ENCODE measurements at places on chromosomes 2 and 18.
A peak's percentile ranks its signal among the peaks of the same experiment; 100 is the strongest.

DNA sequence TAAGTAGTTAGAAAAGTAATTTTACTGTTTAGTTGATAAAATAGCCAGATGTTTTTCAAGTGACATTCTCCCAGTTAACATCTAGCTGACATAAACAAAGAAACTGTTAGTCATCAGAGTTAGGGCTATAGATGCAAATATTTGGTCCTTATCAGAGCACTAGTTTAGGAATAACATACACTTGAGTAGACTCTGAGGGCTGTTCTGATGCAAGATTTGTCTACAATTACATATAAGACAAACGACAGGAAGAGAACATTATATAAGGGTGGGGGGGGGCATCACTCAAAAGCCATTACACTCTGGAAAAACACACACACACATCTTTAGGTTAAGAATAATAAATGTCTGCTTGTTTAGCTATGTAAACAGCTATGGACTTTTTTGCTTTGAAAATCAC is 554.4 kb upstream of the LRRTM1 start:
- DNase-seq: no peak

- DNase-seq: peak; percentile 54
These were observed 1.9 kb downstream of the ADCYAP1 start for GRCh38 chr18:906416-907114.

- no peak for DNase-seq
These were observed 173.1 kb downstream of the ICOS start for GRCh38 chr2:204109681-204110080.

GRCh38 chr2:85238607-85239006 is 89.2 kb downstream of the TGOLN2 start:
- no peak for DNase-seq

DNA sequence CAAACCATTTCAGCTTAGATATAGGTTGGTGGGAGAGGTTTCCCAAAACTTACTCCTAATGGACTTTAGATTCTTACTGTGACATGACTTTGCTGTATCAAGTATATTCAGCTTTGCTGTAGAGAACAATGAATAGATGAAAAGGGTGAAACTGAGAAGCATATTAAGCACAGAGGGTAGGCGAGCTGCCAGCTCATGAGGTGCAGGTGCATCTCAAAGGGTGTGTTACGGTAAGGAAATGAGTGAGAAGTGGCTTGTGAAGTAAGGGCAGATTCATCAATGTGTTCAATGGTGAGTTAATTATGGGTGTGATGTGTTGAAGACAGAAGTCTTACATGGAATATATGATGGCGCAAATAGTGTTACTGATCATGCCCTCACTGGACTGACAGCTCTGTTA is 49.3 kb downstream of the CD8B2 start:
- no peak for DNase-seq

- no peak for DNase-seq
These were observed 214.8 kb downstream of the ZNF521 start for GRCh38 chr18:25137197-25137472.

GRCh38 chr2:231780123-231780908 is 766 bp downstream of the PDE6D start:
- no peak for DNase-seq

DNA sequence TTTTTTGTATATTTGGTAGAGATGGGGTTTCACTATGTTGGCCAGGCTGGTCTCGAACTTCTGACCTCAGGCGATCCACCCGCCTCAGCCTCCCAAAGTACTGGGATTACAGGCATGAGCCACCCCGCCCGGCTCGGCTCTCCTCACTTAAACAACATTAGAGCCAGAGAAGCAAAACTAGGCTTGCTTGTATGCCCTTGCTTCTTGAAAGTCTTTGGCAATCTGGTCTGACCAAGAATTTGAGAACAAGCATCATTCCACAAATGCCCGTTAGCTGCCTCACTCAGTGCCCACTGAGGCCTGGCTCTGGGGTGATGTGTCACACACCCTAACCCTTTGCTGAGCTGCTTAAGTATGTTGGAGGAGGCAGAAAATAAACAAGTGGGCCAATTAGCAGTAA is 33.5 kb downstream of the SOWAHC start:
- DNase-seq: no peak

- DNase-seq: no peak
These were observed 1605.3 kb upstream of the ACVR2A start for GRCh38 chr2:146239392-146240135.

GRCh38 chr18:45522371-45522770 is 92.9 kb upstream of the SLC14A2 start:
- DNase-seq: no peak

- DNase-seq: no peak
These were observed 38.6 kb upstream of the EPHA4 start for GRCh38 chr2:221610675-221611074.

DNA sequence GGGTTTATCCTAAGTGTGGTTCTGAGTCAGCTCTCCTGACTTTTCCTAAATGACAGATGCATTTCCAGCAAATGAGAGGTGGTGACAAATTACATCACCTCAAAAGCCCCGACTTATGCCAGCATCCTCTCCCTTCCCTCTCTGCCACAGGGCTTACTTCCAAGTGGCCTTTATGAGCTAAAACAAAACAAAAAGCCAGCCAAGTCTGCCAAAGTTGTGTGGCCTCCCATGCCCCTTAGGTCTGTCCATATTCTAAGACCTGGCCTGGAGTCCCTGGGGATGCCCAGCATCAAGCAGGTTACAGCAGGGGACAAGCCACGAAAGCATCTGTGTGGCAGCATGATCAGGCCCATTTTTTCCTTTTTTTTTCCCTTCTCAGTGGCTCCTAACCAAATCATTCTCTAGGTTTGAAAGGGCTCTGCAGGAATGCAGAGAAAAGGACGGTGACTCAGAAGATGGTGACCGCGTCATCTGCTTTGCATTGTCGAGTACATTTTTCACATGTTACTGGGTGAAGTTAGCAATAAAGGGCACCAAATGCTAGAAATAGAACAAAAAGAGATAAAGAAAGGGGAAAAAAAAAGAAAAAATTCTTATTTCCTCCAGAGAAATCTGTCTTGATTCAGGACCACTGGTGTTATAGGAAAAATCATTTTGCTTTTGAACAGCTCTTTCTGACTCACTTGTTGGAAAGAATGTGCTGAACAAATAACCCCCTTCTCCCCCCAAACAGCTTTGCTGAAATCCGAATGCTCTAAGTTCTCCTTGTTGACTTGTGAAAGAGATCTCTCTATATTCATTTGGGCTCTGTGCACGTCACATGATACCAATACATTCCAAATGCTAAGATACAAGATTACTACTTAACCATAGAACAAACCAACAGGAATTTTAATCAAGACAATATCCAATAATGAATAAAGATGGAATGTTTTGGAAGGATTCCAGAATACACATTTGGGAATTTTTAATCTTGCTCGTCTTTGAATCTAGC is 178.7 kb downstream of the EN1 start:
- DNase-seq: no peak

DNA sequence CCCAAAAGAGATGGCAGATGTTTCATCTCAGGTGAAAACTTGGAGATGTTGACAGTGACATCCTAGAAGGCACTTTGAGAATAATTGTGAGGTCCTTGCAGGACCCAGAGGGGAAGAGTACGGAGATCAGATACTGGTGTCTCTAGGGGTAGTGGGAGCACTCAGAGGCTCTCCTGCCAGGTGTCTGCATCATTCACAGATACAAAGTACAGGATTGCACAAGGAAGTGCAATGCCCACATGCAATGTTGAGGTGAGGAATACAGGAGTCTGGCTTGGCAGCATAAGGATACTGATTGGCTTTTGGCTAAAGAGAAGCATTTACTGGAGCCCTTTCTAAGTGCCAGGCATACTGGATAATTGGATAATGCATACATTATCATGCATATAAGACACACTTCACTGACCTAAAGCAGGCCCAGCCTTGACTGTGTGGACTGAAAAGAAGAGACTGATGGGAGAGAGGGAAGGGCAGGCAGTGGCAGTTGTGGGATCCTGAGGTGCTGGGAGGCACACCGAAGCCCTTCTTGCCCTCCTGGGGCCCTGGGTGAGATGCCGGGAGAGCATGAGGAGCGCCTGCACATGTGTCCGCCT is 31.0 kb upstream of the NCKAP5 start:
- DNase-seq: no peak

DNA sequence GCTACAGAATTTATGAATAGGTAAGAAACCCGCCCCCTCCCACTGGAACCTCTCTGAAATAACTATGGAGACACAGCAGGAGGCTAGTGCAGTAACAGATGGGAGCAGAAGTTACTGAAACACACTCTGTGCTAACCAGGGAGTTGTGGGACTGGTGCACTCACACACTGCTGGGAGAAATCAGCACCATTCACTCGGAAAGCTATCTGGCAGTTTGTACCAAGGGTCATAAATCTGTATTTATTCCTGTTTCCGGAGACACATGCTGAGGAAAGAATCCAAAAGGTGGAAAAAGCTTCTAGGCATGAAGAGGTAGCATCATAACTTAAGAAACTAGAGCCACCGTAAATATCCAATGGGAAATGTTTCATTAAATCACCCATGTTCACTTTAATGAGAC is 39.9 kb downstream of the TGFA start:
- peak; percentile 68 for DNase-seq

DNA sequence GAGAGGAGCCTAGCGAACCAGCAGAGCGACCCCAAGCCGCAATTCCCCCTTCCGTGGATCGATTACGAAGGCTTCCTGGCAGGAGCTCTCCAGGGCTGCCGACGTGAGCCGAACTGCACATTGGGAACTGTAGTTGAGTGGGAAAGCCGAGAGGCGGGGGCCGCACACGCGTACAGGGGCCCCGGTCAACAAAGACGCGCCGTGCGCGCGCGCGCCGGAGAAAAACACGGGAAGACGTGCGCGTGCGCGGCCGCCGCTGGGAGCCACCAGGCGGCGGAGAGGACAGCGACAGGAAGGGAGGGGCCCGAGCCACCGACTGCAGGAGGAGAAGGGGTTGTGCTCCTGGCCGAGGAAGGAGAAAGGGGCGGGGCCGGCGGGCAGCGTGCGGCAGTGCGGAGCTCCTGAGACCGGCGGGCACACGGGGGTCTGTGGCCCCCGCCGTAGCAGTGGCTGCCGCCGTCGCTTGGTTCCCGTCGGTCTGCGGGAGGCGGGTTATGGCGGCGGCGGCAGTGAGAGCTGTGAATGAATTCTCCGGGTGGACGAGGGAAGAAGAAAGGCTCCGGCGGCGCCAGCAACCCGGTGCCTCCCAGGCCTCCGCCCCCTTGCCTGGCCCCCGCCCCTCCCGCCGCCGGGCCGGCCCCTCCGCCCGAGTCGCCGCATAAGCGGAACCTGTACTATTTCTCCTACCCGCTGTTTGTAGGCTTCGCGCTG is at the start of gene SPAST:
Gene SPAST, plus strand, starts transcription at position 247 of the 711 bp plus-strand sequence. Its CDS starts 276 bp downstream, at position 523.
- peak; percentile 99 for DNase-seq

DNA sequence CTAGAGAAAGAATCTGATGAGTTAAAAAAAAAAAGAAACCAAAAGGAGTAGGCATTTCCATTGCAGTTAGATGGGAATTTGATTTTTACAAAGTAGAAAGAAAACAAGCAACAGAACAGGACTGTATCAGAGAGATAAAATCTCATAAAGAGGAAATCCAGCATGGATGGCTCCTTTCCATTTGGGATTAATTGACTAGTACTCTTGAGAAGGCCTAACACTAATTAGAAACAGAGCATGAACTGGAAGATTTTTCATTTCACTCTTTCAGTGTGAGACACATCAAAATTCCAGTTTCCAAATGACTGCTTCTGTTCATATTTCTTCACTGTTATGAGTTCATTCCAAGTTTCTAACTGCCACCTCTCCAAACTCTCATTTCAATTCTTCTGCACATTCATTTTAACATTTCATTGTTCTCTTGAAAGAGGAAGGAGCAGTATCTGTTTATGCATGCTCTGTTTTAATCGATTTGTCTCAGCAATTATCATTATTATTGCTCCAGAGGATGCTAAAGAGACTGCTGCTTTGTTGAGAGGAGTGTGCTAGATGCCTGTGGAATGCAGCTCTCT is 108.8 kb upstream of the PIEZO2 start:
- no peak for DNase-seq

DNA sequence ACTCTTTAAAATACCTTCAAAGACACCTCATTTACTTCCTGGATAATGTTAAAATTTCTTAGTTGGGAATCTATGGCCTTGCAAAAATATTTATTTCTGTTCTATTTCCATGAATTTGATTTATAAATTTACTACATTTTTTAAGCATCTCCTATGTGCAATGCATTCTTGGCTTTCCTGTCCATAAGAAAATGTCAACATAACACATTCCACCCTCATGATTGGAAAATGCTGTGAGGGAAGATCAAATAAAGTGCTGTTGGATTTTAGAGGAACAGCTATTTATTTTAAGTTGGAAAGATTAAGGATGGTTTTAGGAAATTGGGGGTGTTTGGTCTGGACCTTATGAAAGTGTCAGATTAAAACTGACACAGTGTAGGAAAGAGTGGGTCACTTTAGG is 45.4 kb upstream of the MC4R start:
- DNase-seq: no peak

GRCh38 chr2:65554765-65555591 is 122.6 kb upstream of the SPRED2 start:
- DNase-seq: peak; percentile 20

- DNase-seq: no peak
These were observed 57.4 kb downstream of the SP100 start for GRCh38 chr2:230473378-230473777.

GRCh38 chr2:174771136-174771535 is 6.9 kb upstream of the CHRNA1 start:
- DNase-seq: no peak

DNA sequence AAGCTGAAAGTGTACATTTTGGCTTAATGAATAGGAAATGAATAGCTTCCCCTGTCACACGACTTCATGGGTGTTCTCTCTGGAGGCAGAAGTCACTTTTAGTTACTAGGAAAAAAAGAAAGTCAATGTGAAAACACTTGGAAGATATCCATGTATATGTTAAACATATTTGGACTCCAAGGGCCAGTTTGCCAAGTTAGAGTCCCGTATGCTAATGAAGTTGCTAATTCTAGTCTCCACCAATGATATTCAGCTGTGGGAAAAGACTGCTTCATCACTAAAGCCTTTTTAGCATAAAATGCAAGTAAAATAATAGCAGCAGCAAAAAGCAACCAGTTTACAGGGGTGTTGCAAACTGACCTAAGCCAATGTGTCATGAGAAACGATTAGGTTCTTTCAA is 108.7 kb downstream of the PLCL1 start:
- no peak for DNase-seq
